ENCODE measurements at places on chromosomes 7 and 10. TPM values are rescaled to one million over a fixed set of nuclear protein-coding genes. Genes with fewer than 3 reads are reported as not detected.

- DNase-seq, result no peak
These were observed 207.5 kb downstream of the ARHGAP12 start for GRCh38 chr10:31721096-31721495.

DNA sequence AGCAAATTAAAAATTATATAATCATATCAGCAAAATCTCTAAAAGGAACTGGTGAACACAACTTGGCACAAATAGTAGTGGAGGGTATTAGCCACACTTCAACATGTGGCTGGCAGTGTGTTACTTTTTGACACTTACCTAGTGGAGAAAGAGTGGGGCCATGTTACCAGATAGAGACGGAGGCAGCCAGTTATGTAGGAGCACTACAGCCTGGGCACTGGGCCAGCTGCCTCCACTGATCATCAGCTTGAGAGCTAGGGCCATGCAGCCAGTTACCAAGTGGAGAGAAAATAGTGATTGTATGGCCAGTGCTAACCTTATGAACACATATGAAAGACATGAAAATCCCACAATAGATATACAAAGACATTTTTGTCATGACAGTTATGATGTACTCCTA is 243.1 kb downstream of the CTNNA3 start:
- no peak for DNase-seq

GRCh38 chr7:139332697-139333359 is 8.3 kb upstream of the FMC1 start:
- no peak for DNase-seq

DNA sequence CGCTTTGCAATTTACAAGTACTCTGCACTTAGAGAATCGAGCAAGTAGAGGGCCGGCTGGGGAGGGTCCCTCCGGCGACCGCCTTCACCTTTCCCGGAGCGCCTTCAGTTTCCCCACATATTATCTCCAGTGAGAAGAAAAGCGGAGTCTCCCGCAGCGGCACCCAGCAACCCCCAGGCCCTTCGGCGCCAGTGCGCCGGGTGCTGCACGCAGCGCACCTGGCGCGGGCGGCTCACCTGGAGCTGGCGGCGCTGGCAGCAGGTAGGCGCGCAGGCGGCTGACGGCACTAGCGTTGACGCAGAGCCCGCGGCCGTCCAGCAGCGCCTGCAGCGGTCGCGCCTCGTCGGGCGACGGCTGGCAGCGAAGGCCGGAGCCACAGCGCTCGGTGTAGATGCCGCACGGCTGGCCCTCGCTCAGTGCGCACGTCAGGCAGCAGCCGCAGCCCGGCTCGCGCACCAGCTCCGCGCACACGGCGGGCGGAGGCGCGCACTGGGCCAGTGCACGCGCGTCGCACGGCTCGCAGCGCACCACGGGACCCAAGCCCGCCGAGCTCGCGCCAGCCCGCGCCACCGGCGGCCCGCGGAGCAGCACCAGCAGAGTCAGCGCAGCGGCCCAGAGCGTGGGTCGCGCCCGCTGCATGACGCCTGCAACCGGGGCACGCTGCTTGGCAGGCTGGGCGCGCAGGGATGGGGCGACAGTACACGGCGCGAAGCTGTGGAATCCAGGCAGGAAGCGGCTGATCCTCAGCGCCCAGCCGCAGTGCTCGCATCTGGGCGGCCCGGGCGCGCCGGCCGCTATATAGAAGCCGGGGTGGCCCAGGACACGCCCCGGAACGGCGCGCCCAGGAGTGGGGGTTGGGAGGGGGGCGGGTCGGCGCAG is at the start of gene IGFBP3:
Gene IGFBP3 (minus strand): TSS at position 771 of the 879 bp plus-strand sequence. CDS start 132 bp downstream, at position 639.
- peak; percentile 64 for DNase-seq

GRCh38 chr10:122480146-122480833 is 18.9 kb downstream of the HTRA1 start:
- DNase-seq, result no peak

- no peak for DNase-seq
These were observed 68.3 kb downstream of the MLLT10 start for GRCh38 chr10:21602313-21602712.

DNA sequence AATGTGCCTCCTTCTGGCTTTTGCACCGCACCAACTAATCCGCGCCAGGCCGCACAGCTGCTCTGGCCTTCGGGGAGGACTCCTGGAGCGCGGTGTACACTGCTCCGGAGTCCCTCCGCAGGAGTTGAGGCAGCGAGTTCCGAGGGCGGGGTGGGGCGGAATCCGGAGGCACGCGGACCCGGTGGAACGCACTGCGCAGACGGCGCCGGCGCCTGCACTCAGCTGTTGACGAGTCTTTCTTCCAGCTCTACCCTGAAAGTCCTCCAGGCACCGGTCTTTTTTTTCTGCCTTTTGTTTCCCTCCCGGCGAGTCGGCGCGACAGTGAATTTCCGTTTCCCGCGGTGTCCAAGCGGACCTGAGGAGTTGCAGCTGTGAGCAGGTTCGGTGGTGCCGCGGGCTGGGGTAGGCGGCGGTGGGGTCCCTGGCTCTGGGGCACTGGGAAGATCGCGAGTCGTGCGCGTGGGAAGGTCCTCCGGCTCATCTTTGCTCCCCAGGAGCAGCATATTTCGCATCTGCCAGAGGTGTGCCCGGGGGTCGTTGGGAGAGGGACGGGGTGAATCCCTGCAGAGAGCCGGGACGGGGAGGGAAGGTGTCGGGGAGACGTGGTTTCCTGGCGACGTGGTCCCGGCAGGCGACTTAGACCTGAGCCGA is 44.1 kb downstream of the SFTPD start:
- DNase-seq, result peak; percentile 76

TFAM gene
- total RNA-seq, result 29.9 TPM
